ENCODE measurements at places on chromosomes 2 and 18.

GRCh38 chr2:96427917-96428316 lies 77.2 kb downstream of the NEURL3 start:
- no peak for DNase-seq

GRCh38 chr2:86239745-86240144 lies 40.5 kb downstream of the MRPL35 start:
- no peak for DNase-seq

DNA sequence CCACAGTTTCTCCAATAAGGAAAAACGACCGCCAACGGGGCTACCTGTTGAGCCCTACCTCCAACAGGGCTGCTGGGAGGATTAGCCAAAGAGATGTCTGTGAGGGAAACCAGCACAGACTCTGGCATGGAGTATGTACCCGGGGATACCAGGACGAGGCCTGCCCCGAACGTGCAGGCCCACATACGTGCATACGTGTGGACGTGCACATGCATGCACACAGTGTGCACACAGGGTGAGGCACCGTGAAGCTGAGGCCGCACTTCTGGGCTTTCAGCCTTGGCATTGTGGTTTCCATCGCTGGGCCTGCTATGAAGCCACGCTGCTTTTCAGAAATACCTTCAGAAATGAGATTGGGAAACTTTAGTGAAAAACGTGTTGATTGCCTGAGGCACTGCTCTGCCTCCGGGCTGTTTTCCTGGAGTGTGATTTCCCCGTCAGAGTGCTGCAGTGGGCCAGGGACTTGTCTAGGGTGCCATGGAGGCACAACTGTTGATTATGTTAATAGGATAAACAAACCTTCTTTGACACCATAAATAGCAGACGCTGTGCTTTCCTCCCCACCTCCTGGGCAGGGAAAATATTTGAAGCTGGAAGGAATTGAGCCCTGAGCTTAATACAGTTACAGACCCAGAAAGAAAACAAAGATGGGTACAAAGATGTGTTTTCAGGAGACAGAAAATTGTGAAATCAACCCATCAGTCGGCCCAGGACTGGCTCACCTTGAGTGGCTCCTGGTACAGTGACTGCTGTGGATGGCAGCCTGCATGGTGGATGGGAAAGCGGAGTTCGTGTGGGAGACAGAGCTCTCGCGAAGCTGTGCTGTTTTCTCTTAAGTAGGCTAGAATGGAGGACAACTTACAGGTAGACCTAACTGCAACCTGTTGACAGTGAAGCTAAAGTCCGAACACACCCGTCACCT lies 182.3 kb downstream of the FAM210A start:
- DNase-seq = no peak

DNA sequence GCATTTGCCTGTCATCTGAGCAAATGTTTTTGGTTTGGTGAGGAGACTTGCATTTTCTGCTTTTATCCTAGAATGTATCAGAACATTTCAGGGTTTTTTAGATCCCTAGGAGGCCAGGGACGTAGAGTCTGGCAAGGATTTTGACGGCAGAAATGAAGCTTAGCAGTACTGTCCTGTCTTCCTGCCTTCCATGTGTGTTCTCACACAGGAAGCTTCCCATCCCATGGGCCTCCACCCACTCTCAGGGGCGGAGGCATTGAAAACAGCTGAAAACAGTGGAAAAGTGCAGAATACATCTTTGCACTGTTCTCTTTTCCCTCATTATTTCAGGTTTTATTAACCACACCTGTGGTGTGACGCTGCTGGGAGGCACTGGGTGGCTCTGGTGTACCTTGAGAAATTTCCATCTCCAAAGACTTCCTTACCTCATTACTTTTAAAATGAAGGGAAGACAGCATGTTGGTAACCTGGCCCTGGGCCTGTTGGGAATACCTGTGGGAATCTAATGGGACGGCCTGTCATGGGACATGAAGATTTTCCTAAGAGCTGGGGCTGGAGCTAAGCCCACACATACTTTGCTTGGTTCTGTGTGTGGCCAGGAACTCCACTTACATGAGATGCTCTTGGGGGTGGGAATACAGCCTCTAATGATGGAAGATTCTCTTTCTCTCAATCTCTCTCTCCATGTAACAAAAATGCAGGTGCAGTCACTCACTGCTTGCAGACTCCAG lies 20.5 kb downstream of the PCARE start:
- no peak for DNase-seq

DNA sequence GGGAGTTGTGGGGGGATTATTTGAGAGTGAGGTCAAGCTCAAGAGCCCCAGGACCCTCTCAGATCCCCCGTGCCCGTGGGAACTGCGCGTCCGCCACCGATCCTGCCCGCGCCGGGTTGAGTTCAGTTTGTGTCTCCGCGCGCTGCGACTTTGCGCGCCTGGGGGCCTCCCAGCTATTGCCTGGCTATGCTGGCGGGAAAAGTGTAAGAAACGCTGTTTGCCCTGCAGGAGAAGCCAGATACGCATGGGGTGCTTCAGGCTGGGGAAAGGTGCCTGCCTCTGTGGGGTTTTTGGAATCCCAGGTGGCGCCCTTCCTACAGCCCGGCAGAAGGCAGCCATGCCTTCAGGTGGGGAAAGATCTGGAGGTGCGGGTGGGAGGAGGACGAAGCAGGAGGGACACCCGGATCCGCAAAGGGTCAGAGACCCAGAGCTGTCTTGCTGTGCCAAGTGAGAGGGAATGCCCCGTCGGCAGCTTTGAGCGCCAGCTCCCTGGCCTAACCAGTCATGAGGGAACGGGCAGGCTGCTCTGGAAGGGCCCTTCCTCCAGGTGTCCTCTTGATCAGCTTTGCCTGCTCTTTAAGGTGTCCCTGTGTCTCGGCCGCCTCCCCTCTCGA lies 22.5 kb downstream of the TEX44 start:
- DNase-seq = no peak

DNA sequence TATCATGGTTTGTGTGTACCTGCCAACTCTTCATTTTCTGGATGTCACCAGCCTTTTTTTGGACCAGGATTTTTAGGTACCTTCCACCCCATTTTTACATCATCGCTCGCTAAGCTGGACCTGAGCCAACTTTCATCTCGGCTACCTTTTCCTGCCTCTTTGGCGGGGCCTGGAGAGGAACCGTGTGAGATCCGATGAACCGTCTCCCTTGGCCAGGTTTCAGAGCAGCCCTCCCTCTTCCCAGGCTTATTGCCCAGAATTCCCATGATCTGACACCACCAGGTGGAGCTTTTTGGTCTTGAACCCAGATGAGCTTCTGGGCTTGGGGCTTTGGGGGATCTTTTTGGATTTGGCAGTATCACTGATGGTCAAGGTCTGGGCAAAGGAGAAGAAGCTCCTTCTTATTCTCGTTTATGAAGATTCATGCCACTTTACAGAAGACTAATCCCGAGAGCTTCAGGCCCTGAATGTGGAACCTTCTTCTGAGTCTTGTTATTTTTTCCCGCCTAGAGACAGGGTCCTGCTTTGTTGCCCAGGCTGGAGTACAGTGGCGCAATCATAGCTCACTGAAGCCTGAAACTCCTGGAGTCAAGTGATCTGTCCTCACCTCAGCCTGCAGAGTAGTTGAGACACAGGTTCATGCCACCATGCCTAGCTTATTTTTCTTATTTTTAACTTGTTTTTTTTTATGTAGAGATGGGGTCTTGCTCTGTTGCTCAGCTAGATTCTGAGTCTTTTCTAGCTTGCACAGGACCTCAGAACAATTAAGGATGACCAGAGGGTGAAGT lies 50.4 kb downstream of the GATA6 start:
- DNase-seq = no peak

DNA sequence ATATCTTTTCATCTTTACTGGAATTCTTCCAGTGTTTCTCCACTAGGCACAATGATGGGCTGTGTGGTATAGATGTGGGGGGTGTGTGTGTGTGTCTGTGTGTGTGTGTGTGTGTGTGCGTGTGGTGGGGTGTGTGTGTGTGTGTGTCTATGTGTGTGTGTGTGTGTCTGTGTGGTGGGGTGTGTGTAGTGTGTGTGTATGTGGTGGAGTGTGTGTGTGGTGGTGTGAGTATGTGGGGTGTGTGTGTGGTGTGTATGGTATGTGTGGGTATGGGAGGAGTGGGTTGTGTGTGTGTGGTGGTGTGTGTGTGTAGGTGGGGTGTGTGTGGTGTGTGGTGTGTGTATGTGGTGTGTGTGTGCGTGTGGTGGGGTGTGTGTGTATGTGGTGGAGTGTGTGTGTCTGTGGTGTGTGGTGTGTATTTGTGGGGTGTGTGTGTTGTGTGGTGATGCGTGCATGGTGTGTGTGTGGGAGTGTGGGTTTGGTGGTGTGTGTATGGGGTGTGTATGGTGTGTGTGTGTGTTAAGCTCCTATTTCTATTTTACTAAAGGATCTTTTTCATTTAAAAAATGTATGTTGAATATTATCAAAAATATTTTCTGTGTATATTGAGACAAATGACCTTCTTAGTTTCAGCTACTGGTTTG lies 84.2 kb downstream of the IRS1 start:
- DNase-seq = no peak

- DNase-seq = no peak
These were observed 35.0 kb downstream of the ACVR2A start for GRCh38 chr2:147879846-147880245.

DNA sequence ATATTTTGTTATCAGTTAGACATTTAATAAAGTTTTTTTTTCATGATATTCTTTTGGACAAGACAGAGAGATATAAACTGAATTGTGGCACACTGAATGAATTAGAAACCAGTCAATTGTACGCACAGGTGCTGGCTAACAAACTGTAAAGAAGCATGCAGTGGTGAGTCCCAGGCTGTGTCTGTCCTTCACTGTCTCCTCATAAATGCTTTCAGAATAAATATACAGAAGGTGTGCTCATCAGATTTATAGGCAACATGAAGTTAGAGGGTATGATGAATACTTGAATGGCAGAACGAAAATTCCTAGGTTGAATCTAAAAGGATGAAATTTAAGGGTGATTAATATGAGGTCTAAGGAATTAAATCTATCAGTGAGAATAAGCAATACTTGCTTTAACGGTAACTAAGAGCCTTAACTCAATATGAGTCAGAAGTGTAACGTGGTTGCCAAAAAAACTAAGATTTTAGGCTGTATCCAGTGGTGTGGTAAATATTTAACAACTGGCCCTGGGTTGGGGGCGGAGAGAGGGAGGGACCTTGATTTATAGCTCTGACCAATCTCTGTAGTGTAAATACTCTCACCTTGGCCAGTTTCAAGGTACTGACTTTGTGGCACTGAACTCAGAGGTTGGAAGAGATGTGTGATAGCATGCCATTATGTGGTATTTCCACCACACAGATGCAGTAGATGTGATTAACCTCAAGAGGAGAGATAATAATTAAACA lies 41.9 kb upstream of the AAK1 start:
- DNase-seq = no peak

- peak; percentile 40 for DNase-seq
These were observed 82.1 kb downstream of the EIF2AK3 start for GRCh38 chr2:88545118-88545517.

DNA sequence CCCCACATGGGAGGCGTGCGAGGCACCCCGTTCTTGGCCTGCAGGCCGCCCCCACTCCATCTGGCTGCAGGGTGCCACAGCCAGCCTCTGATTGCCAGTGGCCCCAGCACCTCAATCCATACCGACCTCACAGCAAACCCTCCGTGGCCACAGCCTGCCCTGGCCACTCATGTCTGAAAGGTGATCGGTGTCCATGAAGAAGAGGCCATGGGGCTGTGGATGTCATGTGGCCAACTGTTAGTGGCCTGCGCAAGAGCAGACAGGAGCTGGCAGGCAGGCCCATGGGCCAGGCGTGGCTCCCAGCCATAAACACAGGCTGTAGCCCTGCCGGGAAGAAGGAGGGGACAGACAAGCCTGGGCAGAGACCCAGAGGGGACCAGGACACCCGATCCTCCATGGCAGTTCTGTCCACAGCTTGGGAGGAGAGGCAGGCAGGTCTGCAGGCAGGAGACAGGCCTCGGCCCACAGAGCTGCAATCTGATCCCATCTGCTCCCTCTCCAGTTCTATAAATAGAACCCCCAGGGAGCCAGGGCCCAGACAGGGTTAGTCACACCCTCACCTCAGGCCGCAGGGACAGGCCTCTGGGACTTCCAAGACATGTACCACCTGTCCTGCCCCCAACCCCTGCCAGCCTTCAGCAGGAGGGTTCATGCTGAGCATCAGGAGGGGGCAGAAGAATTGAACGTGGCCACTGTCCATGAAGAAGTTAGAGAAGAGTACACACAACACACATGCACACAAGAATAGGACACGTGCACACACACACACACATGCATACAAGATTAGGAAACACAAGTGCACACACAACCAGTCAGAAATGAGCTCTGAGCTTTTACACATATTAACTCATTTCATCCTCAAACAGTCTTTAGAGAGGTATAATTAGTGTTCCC lies 16.9 kb downstream of the STEAP3 start:
- peak; percentile 82 for DNase-seq

DNA sequence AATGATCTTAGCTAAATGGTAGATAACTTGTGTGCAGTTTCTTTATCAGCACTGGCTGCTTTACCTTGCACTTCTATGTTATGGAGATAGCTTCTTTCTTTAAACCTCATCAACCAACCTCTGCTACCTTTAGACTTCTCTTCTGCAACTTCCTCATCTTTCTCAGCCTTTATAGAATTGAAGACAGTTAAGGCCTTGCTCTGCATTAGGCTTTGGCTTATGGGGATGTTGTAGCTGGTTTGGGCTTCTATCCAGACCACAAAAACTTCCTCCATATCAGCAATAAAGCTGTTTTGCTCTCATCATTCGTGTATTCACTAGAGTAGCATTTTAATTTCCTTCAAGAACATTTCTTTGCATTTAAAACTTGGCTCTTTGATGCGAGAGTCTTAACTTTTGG lies 123.7 kb downstream of the PIK3C3 start:
- DNase-seq = no peak

- no peak for DNase-seq
These were observed 14.0 kb downstream of the STRADB start for GRCh38 chr2:201465524-201465971.

DNA sequence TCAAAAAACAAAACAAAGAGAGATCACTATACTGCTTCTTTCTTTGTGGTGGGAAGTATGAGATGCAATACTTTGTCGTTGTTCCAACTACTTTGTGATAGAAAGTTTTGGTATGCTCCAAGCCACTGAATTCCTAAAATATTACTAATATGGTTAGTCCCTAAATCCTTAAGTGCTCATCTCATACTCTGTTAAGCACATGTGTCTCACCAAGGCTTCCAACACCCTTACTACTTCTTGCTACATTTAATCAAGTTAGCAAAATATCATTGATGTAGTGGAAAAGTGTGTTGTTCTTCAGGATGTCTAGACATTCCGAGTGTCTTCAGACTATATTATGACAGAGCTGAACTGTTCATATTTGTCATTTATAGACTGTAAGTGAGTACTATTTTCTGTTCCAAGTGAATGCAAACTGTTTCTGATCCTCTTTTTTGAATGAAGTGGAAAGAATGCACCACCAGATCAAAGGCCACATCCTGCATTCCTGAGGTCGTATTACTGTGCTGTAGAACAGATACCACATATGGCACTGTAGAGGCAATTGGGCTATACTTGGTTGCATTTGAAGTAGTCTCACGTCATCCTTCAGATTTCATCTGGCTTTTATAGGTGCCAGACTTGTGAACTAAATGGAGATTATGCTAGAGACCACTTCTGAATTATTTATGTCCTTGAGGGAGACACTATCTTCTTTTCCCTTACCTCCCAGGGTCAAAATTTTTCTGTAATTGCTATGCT lies 298.4 kb upstream of the ZNF521 start:
- no peak for DNase-seq
